ENCODE measurements at places on chromosomes 6 and 20. TPM values are rescaled to one million over a fixed set of nuclear protein-coding genes. Genes with fewer than 3 reads are reported as not detected.

- no peak for DNase-seq
Observed at GRCh38 chr20:51641866-51642265, 99.3 kb upstream of the NFATC2 start.

DNA sequence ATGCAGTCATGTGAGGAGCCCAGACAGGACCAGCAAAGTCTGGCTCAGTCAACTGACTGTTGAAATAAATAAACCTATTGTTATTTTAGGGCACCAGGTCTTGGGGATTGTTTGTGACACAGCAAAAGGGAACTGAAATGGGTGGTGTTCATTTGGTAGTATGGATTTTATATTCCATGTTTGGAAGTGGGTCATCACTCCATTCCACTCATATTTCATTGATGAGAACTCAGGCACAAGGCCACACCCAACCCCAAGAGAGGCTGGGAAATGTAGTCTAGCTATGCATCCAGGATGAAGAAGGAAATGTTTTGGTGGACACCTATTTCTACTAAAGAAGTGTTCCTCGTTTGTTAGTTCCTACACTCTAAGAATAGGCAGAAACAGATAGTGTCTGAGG is 64.9 kb upstream of the BTBD3 start:
- no peak for DNase-seq

- DNase-seq = peak; percentile 60
Observed at GRCh38 chr6:111605100-111605751, 452 bp downstream of the TRAF3IP2 start.

The STMND1 gene
- polyA plus RNA-seq = 0.34 TPM

The SLC22A1 gene
- polyA plus RNA-seq = 0.85 TPM

DNA sequence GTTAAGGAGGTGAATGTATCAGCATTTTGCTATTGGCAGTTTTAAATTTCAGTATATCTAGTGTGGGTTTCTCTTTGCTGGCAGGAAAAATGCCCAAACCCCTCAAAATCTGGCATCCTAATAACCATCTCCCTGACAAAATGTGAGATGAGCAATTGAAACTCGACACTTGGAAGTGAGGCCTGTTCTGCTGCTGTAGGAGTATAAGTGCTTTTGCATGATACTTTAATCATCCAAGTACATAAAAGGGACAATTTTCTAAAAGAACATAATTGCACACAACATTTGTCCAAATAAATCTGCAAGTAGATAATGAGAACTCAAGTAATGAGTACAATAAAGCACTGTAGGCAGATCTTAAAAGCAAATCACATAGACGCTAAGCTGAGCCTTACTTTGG is 36.5 kb downstream of the LAMP5 start:
- no peak for DNase-seq

The C6orf132 gene
- 0.29 TPM for polyA plus RNA-seq

DNA sequence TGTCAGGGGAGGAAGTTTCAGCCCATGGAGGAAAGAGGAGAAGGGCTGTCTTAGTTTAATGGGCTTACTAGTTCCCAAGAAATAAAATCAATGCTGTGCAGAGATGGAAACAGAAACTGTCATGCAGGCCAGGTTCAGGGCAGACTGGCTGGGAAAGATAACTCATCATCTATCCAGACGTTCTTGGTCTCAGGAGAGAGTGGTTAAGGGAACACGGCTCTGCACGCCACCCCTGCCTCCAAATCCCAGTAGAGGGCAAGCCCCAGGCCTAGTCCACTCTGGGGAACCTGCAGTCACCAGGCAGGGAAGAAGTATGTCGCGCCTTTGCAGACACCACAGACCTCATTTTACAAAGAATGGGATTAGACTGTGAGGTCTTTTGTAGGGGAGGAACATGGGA is 12.5 kb downstream of the ALDH8A1 start:
- no peak for DNase-seq

DNA sequence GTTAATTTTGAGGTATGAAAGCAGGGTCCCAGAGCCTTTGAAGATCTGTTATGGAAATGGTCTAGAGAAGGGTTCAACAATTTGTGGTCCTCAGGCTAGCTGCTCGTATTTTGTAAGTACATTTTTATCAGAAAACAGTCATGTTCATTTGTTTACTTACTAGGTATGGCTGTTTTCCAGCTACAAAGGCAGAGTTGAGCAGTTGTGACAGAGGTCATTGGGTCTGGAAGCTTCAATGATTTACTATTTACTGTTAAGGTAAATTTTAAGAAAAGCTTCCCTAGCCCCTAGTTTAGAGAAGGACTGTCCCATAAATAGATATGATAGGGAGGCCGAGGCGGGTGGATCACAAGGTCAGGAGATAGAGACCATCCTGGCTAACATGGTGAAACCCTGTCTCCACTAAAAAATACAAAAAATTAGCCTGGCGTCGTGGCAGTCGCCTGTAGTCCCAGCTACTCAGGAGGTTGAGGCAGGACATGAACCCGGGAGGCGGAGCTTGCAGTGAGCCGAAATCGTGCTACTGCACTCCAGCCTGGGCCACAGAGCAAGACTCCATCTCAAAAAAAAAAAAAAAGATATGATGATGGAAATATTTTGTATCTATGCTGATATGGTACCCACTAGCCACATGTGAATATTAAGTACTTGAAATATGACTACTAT is 538.4 kb upstream of the CITED2 start:
- DNase-seq = no peak

GRCh38 chr6:56521454-56521853 is 121.2 kb downstream of the DST start:
- DNase-seq = no peak

GRCh38 chr20:11753155-11753554 is 164.5 kb upstream of the BTBD3 start:
- no peak for DNase-seq

Measured in forelimb muscle (tissue), 1 donor.